Spinal cord (tissue), 10 donors: ENCODE measurements at places on chromosomes 4 and X. TPM values are rescaled to one million over a fixed set of nuclear protein-coding genes. Genes with fewer than 3 reads are reported as not detected.

DNA sequence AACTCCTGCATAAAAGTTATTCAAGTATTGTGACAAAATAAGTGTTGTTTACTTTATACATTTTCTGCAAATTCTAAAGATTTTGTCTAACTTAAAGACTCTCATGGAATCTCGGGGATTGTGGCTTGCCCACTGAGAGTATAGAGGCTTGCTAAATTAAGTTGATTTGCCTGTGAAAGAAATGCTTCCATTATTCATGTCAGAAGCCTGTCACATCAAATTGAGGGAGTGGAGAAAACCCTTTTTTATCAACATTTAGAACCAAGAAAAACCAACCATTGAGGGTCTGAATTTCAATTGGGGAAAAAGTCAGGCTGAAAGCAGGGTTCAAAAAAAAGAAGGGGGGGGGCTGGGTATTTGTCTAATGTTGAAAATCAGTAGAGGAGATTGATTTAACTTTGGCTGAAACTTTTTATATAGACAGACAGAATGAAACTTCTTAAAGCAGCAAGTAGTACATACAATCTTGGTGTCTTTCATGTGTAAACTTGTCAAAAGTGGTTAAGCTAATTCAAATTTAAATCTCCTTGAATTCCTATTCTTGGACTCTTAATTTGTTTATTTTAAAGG, 144.8 kb upstream of the CXorf66 start:
- no peak for DNase-seq

DNA sequence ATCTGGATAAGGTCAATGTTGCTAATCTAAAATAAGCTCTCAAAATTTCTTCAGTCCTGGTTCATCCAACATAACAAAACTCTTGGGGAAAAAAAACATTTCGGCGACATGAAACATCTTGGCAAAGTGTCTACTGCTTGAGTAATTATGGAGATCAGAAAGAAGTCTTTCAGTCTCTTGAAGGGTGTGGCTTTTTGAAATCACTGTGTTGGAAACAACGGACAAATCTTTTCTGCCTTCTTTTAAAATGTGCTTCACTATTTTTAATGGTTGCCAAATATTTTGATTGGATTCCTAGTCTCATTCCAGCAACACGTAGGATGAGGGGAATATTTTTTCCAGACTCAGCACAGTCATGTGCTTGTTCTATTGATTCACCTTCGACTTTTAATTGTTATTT, 138.6 kb downstream of the KLHL8 start:
- no peak for DNase-seq

- no peak for DNase-seq
These were observed 15.0 kb upstream of the PRKX start for GRCh38 chrX:3728454-3728853.

DNA sequence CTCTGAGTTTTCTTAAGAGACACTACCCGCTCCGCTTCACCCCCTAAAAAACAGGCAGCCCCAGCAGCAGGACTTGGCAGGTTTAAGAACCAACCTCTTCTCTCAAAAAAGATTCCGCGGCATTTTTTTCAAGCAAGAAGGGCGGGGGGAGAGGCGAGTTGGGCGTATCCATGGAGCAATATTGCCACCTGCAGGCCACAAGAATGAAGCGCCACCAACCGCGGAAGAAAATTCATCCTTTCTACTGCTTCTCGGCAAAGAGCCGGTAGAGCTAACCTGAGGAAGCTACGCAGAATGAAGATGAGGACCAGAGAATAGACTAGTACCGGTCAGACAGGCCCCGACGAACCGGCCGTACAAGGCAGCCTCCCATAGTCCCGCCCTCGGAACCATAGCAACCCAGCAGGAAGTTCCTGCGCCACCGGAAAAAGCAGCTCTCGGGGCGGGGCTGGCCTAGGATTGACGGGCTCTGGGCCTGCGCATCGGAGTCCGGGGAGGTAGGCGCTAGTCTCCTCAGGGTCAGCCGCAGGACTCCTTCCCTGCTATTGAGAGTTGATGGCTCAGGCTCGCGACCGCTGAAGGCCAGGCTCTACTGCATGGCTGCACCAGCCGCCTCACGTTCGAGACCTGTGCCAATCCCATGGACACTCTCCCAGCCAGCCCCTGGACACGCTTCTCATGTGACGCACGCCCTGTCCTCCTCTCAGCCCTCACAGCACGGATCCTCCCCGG, 76.9 kb downstream of the MAGED4 start:
- peak; percentile 97 for DNase-seq

- no peak for DNase-seq
These were observed 37.3 kb downstream of the RNF212 start for GRCh38 chr4:1075809-1076699.

GRCh38 chr4:1171311-1172227, 814 bp downstream of the SPON2 start:
- DNase-seq = no peak

DNA sequence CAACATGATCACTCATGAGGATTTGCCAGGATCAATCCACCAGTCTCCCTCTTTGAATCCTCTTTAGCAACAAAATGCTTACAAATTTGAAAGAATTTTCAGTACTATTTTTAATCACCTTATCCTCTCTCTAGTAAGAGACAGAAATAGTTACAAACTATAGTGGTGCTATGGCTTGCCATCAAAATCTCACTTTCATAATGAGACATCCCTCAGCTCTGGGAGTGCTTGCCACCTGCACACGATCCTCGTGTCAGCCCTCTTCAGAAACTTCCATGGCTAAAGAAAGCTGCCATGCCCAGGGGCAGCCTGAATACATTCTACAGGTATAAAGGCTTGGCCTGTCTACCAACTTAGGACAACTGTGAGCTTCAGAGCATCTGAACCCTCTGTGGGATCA, 5.1 kb upstream of the DHX15 start:
- DNase-seq = no peak

DNA sequence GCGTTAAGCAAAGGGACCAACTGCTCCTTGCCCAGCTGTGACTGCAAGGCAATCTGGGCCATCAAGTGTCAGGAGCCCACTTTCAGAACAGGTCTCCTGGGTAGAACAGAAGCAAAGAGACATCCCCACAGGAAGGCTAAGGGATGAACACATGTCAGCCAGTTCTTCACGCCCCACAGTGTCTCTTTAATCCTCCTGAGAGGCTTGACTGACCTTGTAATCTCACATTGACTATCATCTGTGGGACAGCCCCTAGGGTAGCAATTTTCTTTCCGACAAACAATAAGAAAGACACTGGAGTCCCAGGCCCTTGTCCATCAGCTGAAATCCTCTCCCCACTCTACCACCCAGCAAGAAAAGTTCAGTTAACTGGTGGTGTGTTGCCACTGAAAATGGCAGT, 1.0 kb downstream of the CHRDL1 start:
- DNase-seq = no peak

- no peak for DNase-seq
These were observed 361.8 kb upstream of the CPEB2 start for GRCh38 chr4:14640476-14640875.

GRCh38 chrX:20517565-20517964, 250.9 kb upstream of the RPS6KA3 start:
- no peak for DNase-seq

DNA sequence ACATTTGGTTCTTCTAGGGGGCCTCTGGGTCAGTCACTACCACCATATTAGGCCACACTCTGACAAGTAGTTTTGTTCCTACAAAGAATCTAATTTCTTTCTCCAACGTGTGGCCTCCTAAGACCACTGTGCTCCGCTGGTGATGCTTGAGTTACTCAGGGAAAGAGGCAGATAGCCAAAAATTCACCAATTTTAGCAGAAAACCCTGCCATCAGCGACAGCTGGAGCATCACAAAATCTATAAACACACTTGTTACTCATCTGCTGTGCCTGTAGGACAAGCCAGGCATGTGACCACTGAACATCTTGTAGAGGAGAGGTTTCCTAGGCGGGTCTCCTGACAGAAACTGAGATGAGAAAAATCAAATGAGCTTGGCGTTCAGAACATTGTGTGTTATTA, 105.4 kb downstream of the SYNPO2 start:
- DNase-seq = no peak

DNA sequence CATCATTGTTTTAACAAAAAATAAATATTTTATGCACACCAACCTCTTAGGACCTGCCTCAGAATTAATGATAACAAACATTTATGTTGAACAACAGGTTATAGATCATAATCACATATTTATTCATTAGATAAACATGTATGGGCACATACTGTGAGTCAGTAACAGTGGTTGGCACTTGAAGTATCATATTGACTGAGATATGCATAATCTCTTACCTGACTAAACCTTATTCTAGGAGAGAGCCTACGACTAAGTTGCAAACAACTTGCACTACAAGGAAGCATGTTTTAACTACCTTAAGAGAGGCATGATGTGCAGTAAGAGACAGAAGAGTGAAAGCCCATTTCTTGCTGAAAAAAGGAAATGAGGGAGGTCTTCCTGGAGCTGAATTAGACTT, 6.5 kb upstream of the DACH2 start:
- no peak for DNase-seq

- no peak for DNase-seq
These were observed 656.6 kb downstream of the ANKRD50 start for GRCh38 chr4:124055896-124056295.

DNA sequence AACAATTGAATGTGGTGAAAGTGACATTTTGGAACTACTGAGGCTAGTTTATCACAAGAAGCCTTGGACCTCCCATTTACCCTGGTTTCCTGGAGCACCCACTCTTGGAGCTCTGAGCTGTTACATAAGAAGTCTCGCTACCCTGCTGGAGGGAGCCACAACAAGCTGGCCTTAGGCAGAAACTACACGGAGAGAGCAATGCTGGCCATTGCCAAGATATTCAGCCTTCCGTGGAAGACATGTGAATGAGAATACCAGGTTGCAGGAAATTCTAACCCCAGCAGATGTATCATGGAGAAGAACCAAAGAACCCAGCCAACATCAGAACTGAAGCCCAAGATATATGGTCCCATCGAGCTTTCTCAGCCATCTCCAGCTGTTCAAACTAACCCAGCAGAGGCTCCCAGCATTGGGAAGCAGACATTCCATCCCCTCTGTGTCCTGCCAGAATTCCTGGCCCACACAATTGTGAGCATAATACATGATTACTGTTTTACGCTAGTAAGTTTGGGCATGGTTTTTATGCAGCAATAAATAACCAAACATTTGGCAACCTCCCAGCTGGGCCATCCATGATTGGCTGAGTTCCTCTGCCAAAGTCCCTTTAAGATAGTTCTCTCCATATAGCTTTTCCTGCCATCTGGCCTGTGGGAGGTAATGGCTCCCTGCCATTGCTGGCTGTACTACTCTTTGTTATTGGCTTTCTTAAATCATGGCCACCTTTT, 17.9 kb upstream of the PDE5A start:
- peak; percentile 69 for DNase-seq

DNA sequence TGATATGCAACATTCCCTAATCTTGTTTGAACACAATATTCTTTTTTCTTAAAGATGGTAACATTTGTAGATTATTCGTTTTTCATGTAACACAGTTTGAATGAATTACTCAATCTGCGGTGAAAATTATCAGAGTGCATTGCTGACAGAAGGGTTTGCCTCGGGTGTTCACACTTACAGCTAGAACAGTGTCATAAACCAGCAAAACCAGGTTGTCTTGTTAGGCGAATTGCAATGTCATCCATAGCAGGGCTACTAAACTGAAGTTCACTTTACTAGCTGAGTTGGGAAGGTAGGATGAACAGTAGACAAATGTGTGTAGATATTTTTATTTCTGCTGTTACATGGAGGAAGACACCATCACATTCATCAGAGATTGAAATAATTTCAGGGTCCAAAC, 98.9 kb downstream of the SLC39A8 start:
- DNase-seq = no peak

GRCh38 chr4:28787947-28788346, 1927.3 kb downstream of the STIM2 start:
- no peak for DNase-seq

GRCh38 chr4:103842637-103843239, 123.0 kb upstream of the TACR3 start:
- no peak for DNase-seq

DNA sequence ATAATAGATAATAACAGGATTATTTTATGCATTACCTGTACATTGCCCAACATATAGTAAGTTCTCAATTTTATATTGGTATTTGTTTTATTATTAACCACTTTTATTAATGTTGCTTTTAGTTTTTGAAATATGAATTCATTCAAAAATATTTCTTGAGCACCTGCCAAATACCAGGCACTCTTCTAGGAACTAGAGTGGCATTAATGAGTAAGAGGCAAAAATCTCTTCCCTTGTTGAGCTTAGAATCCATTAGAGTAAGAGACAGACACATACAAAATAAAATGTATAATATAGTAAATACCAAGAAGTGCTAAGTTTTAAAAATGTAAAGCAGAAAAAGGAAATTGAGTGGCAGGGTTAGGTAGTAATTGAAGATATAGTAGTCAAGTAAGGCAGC, 45.8 kb downstream of the TET2 start:
- no peak for DNase-seq

DNA sequence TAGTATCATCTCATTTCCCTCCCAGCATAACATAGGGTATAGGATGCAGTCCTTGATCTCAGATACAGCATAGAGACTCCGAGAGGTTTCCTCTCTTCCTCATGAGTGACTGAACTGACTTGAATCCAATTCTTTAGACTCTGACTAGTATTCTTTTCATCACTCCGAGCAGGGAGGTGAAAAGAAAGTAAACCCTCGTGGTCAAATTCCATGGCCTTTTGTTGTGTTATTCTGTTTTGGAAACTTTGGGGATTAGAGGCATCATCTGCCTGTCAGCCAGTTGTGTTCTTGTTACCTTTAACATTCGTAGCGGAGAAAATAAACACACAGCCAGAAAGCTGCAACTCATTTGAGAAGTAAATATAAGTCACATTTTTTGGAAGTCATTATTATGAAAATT, 206.6 kb downstream of the ARHGAP10 start:
- DNase-seq = no peak

DNA sequence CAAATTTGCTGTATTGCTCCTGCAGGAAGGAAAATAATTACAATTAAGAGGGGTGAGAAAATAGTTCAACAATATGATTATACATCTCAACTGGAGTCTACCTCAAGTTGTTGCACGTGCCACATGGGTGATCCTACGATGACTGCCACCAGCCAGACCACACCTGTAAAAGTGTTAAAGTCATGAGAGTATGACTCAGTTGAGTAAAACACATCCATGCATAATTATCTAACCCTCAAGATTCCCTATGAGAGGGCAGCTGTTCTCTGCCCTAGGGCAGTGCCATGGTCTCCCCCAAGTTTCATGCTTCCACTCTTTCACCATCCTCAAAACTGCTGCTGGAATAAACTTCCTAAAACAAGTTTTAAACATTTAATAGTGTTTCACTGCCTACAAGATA, 44.1 kb downstream of the QRFPR start:
- no peak for DNase-seq

Gene IL3RA
- polyA plus RNA-seq = 15.6 TPM

Gene HSFX4
- polyA plus RNA-seq = not detected

Gene ODAM
- polyA plus RNA-seq = not detected

Gene CLGN
- 12.5 TPM for polyA plus RNA-seq

Gene SPON2
- 23.2 TPM for polyA plus RNA-seq

Gene RS1
- 0.33 TPM for polyA plus RNA-seq

Gene HSD17B13
- 0.89 TPM for polyA plus RNA-seq

Gene HMX1
- polyA plus RNA-seq = 5.0 TPM

Gene FAM47E
- polyA plus RNA-seq = 7.9 TPM

Gene GPRIN3
- 9.8 TPM for polyA plus RNA-seq

Gene BST1
- 2.2 TPM for polyA plus RNA-seq

Gene SGMS2
- polyA plus RNA-seq = 3.1 TPM
